ENCODE measurements at places on chromosomes 11 and 22.

DNA sequence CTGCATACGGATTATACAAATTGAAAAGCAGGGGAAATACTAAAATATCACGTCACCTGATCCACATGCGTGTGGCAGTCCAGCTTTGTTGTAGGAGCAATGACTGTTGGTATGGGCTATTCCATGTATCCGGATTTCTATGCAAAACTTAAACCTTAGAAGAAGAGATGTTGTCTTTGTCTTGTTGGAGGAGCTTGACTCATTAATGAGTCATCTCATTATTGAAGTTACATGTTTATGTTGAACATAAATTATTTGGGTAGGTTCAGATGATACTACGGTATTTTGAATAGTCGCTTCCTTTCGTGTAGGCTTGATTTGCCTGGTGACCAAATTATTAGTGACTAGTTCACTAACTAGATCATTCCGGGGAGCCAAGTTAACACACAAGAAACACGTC, 806 bp upstream of the SAAL1 start:
- DNase-seq: no peak

GRCh38 chr11:3732671-3733436, 61.7 kb upstream of the CHRNA10 start:
- no peak for DNase-seq

DNA sequence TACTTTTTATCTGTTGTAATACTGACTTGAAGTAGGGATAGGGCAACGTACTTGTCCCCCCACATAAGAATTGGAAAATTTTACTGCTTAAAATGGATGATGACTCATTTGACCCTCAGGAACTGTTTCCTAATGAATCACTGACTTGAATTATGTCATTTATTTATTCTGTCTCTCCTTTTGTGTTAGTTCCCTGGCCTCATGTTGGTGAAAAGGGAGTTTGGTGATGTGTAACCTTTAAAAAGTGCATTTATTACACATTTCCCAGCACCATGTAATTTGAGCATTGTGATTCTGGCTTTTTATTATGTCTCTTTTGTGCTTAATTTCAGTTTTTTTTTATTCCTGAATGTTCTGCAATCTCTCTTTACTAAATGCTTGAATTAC, 20.3 kb upstream of the PGM2L1 start:
- no peak for DNase-seq

- DNase-seq: no peak
Observed at GRCh38 chr22:32744176-32744959, 57.1 kb upstream of the TIMP3 start.

- DNase-seq: no peak
Observed at GRCh38 chr22:36926309-36926708, 12.9 kb downstream of the CSF2RB start.

GRCh38 chr11:133269267-133269666, 263.0 kb downstream of the OPCML start:
- no peak for DNase-seq

- DNase-seq: no peak
Observed at GRCh38 chr22:28986366-28986765, 75.3 kb downstream of the C22orf31 start.

GRCh38 chr11:101759771-101760450, 154.9 kb upstream of the CEP126 start:
- no peak for DNase-seq

GRCh38 chr11:8642196-8642841, 40.1 kb downstream of the TRIM66 start:
- DNase-seq: no peak

DNA sequence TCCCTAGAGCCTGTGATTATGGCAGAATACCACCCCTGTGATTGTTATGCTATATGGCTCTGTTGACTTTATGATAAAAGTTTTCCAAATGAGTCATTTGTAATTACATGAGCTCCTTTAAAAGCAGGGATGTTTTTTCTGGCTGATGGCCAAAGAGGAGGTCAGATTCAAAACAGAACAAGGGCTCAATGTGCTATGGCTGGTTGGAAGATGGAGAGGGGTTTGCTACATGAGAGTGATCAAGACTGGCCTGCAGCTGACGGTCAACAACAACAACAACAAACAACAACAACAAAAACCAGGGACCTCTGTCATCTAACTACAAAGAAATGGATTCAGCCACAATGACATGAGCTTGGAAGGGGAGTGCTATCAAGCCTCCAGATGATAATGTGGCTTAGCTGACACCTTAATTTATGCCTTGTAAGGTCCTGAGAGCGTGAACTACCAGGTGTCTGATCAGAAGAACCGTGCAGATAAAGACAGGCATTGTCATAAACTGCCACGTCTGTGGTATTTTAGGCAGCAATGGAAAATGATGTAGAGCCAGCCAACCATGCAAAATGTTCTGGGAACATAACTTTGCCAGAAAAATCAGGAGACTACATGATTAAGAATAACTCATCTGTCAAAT, 47.2 kb downstream of the PIWIL3 start:
- DNase-seq: no peak

DNA sequence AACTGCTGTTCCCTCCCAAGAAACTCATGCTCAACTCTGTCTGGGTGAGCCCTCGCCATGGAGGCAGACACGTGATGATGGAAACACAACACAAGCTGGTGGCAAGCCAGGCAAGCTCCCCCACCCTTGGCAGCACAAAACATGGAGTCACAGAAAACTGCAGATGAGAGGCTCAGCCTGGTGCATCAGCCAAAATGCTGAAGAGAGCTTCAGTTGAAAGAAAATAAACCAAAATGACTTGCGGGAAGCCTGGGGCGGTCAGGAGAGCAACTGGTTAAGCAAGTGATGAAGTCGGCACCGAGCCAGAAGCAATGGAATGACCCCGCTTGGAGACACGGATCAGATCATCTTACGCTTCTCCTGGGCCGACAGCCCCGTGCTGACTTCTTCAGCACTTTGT, 68.3 kb downstream of the C11orf58 start:
- no peak for DNase-seq

GRCh38 chr11:6437993-6438392, 2.8 kb downstream of the HPX start:
- DNase-seq: no peak

- no peak for DNase-seq
Observed at GRCh38 chr11:80595011-80595410, 1154.2 kb upstream of the TENM4 start.

- DNase-seq: no peak
Observed at GRCh38 chr11:111361052-111361801, 17.8 kb downstream of the POU2AF1 start.

DNA sequence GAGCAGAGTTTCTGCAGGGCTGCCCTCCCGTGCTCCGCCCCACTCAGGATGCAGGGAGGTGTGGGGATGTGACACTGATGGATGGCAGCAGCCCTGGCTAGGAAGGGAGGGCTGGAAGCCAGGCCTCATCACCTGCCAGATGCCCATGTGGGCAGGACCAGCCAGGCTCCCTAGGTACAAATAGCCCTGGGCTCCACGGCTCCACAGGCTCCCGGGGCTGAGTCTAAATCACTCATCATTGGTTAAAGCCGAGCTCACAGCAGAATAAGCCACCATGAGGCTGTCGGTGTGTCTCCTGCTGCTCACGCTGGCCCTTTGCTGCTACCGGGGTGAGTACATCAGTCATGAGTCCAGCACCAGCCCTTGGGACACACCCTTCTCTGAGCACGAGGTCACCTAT, at the start of gene SCGB1D1:
Gene SCGB1D1, plus strand, starts transcription at position 206 of the 400 bp plus-strand sequence. Its CDS starts 69 bp downstream, at position 275.
- no peak for DNase-seq

- no peak for DNase-seq
Observed at GRCh38 chr11:58787903-58788302, 56.2 kb upstream of the GLYAT start.

DNA sequence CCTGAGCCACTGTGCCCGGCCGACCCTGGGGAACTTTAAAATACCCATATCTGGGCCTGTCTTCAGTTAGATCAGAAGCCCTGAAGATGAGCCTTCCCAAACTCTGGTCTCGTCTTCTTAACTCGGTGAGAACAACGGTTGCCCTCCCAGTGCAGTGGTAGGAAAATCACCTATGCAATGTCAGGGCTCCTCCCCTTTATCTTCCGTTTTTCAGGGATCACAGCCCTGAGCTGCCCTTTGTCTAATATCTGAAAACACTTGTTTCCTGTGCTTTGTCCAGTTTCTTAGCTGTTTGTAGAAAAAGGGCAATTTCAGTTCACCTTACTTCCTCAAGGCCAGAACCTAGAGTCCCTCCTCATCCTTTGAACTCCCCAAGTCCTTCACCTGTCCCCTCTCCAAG, 9.4 kb downstream of the DRAP1 start:
- no peak for DNase-seq

DNA sequence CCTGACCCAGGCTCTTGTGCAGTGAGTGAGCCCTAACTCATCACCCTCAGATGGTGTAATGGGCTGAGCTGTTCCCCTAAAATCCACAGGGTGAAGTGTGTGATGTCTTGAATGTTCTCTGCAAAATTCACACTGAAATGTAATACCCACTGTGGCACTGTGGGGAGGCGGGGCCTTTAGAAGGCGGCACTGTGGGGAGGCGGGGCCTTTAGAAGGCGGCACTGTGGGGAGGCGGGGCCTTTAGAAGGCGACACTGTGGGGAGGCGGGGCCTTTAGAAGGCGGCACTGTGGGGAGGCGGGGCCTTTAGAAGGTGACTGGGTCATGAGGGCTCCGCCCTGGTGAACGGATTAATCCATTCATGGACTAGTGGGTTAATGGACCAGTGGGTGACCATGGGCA, 33.0 kb downstream of the CHID1 start:
- DNase-seq: no peak

GRCh38 chr11:21429401-21429800, 760.0 kb downstream of the NELL1 start:
- DNase-seq: no peak

GRCh38 chr22:49011769-49012648, 815.7 kb downstream of the BRD1 start:
- DNase-seq: no peak

DNA sequence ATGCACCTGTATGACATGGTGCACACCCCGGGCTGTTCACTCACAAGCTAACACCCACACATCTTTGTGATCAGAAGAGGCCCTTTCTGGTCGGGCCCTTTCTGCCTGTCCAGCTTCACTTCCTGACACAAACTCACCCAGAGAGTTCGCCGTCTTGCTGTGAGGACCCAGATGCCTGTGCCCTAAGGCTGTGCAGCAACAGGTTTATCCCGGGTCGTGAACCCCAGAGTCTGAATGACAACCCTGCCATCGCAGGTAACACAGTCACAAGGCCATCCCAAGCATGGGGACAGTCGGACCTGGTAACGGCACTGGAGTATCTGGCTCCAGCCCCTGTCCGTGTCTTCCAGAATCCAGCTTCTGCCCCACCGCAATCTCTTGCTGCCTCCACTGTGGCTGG, 235.1 kb downstream of the BUD13 start:
- no peak for DNase-seq

DNA sequence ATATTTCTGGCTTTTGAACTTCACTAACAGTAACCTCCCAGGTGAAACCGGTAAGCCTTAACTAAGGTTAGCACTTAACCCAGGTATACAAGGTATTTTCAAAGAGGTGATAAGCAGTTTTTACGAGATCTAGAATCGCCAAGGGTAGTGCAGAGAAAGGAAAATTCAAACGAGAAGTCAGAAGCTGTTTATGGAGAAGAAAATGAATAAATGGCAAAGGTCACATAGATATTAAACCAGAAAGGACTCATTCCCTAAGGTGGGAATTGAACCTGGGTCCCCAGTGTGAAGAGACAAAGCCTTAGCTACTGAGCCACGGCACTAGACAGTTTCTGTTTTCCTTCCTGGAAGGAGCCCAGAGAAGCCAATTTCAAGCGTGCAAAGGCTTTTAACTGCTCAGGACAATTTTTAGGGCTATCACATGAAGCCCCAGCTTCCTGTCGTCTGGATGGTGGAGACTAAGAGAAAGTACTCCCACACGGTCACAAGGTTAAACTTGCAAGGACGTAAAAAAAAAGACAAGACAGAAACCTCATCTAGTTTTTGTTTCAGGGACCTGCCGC, 5.7 kb upstream of the C1QTNF6 start:
- DNase-seq: no peak

DNA sequence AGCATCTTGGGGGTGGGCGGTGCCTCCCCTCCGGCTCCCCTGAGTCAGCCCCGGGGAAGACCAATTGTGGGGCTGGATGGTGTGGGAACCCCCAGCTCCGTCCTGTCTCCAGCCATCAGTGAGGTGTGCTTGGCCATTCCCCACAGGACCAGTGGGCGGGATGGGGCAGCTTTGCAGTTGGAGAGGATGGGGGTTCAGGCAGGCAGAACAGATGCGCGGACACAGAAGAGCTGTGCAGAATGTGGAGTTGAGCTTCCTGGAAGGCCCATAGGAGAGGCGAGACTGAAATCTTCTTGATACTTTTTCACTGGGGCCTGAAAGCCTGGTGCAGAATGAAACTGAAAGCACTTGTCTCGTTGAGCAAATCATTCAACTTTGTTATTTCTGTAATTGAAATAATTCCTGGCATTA, 23.8 kb downstream of the PARVB start:
- DNase-seq: peak; percentile 52

GRCh38 chr11:13003736-13004493, 5.2 kb upstream of the RASSF10 start:
- DNase-seq: no peak

GRCh38 chr11:61685617-61685967, 5.4 kb downstream of the DAGLA start:
- no peak for DNase-seq

DNA sequence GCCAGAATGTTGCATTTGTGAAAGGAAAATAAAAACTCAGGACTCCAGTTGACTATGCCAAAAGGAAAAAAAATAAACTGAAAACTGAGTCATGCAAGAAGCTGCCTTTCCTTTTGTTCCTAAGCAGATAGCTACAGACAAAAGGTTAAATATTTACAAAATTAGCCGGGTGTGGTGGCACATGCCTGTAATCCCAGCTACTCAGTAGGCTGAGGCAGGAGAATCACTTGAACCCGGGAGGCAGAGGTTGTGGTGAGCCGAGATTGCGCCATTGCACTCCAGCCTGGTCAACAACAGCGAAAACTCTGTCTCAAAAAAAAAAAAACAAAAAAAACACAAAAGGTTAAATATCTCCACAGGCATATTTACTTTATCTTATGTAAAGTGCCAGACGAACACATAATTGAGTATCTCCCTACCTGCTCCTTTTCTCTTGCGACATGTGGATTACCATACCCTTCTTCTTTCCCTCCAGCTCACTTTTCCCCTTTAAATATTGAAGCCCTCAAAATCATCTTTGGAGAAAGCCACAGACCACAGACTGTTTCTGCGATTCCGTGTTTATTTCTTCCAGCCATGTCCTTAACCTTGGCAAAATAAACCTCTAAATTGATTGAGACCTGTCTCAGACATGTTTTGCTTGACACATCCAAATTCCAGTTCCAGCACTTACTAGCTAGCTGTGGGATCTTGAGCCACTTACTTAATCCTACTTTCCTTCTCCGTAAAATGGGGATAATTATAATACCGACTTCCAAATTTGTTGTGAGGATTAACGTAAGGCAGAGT, 2.3 kb upstream of the SMPD1 start:
- DNase-seq: no peak

DNA sequence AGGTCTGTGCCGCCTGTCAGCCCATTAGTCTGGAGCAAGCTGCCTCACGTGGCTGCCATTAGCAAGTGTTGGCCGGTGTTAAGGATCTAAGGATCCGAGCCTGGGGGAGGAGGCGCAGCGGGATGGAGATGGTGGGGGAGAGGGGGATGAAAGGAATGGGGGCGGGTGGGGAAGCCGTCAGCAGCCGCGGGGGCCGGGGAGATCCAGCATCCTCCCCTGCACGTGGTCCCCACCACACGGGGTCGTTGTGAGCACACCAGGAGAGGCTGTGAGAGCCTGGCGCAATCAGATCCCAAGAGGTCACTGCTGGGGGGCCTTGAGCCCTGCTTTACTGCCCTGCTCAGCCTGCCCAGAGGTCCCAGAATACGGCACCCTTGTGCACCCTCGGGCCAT, 7.3 kb downstream of the CABP7 start:
- no peak for DNase-seq
